ENCODE measurements at places on chromosomes 3 and 15.

- no peak for DNase-seq
Measured at GRCh38 chr15:38860674-38861073, 296.1 kb upstream of the RASGRP1 start.

GRCh38 chr3:124450366-124450765 lies 279.9 kb upstream of the UMPS start:
- no peak for DNase-seq

- DNase-seq: no peak
Measured at GRCh38 chr3:104526901-104527401, 839.8 kb upstream of the ALCAM start.

- no peak for DNase-seq
Measured at GRCh38 chr15:71121442-71121841, 6.2 kb downstream of the THSD4 start.

- no peak for DNase-seq
Measured at GRCh38 chr3:16079519-16079918, 95.0 kb upstream of the GALNT15 start.
